ENCODE measurements at places on chromosomes 1 and 21.

- no peak for DNase-seq
These were observed 17.7 kb downstream of the TNR start for GRCh38 chr1:175725684-175726083.

DNA sequence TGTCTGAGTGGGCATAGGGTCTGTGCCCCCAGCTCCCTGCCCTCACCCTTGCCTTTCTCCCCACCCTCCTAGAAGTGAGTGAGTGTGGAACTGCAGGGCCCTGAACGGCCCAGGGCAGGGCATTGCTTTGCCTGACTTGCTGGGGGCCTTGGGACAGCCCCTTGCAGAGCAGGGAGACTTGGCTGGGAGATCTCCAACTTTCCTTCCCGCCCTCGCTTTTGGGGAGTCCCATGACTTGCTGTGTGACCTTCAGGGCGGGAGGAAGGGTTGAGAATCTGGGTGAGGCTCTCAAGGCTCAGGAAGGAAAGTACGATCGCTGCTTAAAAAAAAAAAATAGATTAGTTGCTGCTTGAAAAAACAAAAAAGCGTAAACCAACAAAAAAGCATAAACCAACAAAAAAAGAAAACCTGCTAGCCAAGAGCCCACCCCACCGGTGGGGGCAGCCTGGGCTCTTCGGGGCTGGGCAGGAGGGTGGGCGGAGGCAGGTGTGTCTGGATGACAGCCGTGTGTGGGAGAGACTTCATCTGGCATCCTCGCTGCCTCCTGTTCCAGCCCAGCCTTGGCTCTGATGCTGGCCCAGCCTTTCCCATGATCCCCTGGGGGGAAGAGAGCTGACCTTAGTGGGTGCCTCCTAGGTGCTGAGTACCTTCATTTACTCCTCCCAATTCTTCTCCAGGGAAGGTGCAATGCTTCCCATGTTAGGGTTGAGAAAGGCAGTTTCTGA lies 6.5 kb downstream of the NBL1 start:
- DNase-seq = no peak

DNA sequence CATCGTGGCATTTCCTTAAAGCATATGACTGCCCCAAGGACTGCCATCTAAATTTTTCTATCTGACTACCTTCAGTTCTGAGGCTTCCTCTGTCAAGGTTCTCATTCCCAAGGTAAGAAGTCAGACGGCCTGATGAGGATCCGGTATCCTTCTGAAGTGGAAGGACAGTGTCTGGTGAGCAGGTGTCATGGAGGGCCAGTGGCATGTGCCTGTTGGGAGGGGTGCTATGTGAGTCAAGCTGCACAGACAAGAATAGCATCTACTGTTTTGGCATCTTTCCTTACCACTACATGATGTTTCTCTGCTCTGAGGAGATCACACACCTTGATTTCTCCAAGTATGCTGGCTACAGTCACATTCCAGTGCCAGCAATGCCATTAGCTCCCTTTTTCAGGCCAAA lies 99.6 kb upstream of the RGS1 start:
- no peak for DNase-seq

- DNase-seq = no peak
These were observed 2.1 kb upstream of the GFI1 start for GRCh38 chr1:92488832-92489231.

DNA sequence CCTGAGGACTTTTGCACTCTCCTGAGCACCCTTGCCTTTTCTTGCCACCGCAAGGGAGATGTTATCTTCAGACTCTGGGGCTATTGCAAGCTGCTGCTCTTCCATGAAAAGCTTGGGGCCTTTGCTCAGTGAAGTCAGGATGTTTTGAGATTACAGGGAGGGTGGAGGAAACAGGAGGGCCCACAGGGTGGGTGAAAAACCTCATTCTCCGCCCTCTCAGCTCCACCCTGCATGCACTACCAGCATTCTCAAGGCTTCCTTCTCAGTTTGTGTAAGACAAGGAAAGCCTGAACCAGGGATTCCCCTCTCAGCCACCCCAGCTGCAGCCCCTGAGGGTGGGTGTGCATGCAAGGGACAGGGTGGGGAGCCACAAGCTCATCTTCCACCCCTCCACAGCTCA lies 25.8 kb upstream of the ZNF648 start:
- no peak for DNase-seq

- peak; percentile 57 for DNase-seq
These were observed 29.0 kb upstream of the SLAMF1 start for GRCh38 chr1:160675641-160676410.

- no peak for DNase-seq
These were observed 2.0 kb downstream of the HES3 start for GRCh38 chr1:6245869-6246496.

DNA sequence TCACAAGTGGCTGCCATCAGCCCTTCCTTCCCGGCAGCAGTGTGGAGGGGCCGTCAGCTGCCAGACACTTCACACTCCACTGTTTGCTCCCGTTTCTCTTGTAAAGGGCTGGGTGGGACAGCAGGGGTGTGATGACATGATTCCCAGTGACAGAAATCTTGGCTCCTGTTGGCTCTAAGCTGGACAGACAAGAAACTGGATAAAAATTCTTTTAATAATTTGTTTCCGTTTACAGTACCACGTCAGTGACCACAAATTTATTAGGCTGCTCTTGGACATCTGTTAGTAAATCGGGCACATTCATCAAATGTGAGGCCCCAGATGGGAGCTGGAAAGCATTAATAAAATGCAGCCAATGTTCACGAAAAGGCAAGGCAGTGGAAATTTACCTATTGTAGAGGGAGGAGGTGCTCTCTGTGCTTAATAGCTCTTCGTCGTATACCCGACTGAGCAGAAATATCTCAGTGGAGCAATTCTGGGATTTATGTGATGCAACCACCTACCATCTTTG lies 353.7 kb upstream of the GREM2 start:
- no peak for DNase-seq

- no peak for DNase-seq
These were observed 9.5 kb downstream of the FAM131C start for GRCh38 chr1:16063921-16064320.

DNA sequence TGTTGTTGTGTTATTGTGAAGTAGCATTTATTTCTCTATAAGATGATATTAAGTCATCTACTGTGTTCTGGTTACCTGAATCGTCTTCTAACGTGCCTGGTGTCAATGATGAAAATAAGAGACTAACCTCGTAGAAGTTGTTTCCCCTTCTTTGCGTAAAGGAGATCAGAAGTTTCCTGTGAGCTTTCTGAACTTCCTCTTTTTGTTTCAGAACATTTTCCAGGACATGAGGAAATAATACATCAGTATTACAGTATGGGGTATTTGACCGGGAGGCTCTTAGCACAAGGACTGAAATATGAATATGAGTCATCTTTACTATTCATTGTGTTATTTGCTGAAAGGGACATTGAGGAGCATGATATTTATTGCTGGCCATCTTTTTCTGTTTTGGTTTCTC lies 1.3 kb downstream of the ST6GALNAC3 start:
- DNase-seq = no peak

DNA sequence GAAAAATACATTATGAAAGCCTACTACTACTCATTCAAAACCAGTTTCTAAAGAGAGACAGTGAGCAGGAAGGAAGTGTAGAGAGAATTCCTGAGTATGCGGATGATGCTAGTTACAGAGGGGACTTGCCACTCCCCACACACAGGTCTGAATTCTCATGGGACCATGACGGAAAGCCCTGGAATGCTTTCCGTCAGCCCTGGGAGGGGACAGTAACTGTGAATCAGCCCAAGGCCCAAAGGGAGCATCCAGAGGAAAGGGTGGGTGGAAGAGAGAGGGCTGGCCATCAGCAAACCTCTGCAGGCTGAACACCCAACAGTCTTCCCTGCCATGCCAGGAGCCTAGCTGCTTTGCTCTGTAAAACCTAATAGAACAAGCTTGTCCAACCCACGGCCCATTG lies 36.4 kb downstream of the RCSD1 start:
- DNase-seq = no peak

DNA sequence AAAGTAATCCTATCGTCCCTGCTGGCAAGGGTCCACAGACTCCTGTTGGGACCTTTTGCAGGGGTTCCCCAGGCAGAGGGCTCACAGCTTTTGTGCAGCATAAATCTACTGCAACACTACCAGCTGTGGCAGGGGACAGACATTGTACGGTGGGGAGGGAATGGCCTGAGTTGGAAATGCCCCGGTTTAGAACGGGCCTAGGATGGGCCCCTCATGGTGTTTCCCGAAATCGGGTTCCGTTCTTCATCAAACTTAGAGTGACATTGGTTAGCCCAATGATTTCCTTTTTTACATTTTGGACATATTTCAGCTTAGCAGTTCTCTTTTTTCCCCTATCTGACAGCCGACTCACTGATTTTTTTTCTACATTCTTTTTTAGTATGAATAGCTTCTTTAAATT lies 26.5 kb upstream of the SAMD11 start:
- DNase-seq = no peak

GRCh38 chr1:178344513-178345091 lies 152.2 kb downstream of the CLEC20A start:
- no peak for DNase-seq

DNA sequence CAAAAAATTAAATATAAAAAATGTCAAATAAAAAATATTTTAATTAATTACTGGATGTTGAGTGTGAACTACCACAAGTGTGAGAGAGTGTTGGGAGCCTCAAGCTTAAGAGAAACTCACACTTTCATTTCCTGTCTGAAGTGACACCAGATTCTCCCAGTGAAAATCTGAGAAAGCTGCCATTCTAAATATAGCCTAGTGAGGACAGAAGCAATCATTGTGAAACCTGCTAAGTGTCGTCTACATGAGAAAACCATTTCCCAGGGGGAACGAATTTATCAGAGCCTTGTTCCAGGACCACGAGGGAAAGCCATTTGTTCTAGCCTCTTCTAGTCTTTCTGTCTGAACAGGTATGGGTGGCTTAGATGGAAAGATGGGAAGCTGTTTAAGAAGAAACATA lies 329.3 kb upstream of the PRMT6 start:
- no peak for DNase-seq

DNA sequence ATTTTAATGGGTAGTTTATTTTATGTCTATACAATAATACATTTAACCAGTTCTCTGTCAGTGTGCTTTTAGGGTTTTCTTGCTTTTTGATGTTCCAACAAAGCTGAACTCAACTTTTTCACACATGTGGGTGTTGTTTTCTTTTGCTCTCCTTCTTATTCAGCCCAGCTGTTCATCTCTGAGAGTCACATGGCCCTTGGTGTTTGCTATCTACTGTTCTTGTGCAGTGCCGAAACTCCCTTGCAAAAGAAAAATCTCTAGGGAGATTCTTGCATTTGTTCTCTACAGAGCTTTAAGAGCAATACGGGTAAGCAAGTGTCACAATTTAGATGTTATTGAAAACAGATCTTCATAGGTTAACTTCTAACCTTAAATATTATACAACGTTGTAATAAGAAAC lies 281.1 kb upstream of the CXADR start:
- DNase-seq = no peak

DNA sequence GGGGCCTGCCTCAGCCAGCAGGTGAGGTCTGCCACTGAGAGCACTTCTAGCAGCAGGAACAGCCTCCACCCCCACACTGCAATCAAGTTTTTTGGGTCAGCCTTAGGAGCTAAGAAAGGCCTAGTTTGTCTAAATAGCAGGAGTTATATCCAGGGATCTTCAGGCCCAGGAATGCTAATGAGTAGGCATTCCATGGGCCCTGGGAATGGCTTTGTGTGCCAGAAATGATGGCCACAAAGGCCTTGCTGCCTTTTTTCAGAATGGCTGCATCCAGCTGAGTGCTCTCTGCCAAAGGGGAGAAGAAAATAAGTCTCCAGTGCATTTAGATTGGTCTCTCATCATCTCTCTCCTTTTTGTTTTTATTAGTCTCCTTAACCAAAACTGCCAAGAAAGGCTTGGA lies 2.8 kb downstream of the MRTO4 start:
- DNase-seq = no peak

GRCh38 chr1:119373465-119373864 lies 4.9 kb downstream of the HAO2 start:
- no peak for DNase-seq

- DNase-seq = no peak
These were observed 105.3 kb downstream of the BACH1 start for GRCh38 chr21:29403922-29404538.

DNA sequence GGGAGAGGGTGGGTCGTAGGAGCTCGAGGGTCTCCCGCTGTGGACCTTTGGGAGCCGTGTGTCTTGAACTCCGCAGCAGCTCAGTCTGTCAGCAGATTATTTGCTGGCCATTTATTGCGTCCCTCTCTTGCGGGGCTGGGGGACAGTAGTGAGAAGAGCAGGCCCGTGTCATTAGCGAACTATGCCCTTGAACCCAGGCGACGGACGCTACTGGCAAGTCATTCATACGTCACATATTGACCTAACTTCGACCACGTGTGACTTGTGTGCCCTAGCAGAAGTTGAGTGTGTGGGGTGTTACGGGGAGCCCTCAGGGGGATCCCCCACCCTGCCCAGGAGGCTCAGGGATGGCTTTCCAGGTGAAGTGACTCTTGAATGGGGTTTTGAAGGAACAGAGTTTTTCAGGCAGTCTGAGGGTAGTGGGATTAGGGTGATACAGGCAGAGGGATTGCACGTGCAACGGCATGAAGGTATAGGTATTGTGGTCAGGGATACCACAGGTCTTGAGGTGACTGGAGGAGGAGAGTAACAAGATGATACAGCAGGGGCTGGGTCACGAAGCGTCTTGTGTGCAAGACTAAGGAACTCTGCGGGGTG lies 13.0 kb downstream of the RCC1 start:
- no peak for DNase-seq

DNA sequence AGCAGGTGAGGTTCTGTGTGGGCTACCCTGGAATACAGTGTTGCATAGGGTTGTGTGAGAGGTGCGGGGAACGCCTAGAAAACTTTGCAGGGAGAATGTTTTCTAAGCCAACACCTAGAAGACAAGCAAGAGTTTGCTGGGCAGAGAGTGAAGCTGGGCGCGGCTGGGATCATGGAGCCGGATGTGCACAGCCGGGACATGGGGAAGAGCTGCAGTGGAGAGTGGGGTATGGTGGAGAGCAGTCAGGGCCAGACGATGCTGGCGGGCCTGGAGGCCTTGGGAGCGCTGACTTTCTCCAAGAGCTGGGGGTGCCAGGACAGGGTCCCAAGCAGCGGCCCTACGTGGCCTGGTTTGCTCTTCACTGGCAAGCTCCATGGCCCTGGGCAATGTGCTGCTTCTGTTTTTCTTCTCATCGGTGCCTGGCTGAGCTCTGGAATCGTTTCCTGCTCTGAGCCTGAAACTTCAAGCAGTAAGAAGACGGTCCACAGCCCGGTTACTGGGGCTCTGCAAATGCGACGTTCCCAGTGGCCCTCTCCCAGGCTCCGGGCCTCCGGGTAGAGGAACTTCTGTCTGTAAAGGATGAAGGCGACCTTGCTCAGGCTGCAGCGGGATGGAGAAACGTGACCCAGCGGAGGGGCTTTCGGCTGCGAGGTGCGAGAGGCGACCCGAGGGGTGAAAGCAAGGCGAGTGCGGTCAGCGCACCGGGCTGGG lies 51.9 kb upstream of the CD34 start:
- no peak for DNase-seq

Measured in stimulated activated CD8-positive, alpha-beta memory T cell treated with anti-CD3 and anti-CD28 coated beads, Interleukin-4, amount 100 ng/mL, for 4 hours (primary cell).